Urinary bladder (tissue), 4 donors: ENCODE measurements at places on chromosomes 13 and 19.

- no peak for DNase-seq
Measured at GRCh38 chr13:77002590-77003190, 10.8 kb downstream of the CLN5 start.

GRCh38 chr13:110106726-110107125, 200.2 kb downstream of the COL4A1 start:
- no peak for DNase-seq

DNA sequence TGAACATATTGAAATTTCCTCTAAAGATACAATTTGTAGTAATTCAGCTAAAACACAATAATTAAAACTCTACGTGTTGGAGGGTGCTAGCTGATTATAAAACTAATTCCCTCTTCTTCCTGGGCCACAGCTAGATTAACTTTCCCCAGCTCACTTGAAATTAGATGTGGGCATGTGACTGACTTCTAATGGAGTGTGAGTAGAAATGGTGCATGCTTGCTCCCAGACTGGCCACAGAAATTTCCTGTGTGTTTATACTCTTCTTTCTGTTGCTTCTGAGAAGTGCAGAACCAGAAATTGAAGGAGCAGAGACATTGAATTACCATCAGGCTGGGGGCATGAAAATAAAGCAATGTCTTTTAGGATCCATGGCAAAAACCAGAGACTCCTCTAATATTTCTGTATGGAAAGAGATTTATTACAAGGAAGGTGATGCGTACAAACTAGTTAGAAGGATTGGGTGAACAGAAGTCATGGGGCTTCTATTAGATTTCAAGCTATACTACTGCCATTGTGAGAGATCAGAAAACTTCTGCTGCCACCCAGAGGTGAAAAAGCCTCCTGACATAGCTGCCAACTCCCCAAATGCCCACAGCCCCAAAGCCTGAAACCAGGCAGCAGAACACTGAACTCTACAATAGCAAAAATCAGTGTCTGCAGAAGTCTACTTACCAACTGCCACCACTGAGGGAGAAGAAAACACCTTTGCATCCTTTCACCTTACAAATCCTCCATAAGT, 379.2 kb upstream of the MIR17HG start:
- DNase-seq = peak; percentile 2

DNA sequence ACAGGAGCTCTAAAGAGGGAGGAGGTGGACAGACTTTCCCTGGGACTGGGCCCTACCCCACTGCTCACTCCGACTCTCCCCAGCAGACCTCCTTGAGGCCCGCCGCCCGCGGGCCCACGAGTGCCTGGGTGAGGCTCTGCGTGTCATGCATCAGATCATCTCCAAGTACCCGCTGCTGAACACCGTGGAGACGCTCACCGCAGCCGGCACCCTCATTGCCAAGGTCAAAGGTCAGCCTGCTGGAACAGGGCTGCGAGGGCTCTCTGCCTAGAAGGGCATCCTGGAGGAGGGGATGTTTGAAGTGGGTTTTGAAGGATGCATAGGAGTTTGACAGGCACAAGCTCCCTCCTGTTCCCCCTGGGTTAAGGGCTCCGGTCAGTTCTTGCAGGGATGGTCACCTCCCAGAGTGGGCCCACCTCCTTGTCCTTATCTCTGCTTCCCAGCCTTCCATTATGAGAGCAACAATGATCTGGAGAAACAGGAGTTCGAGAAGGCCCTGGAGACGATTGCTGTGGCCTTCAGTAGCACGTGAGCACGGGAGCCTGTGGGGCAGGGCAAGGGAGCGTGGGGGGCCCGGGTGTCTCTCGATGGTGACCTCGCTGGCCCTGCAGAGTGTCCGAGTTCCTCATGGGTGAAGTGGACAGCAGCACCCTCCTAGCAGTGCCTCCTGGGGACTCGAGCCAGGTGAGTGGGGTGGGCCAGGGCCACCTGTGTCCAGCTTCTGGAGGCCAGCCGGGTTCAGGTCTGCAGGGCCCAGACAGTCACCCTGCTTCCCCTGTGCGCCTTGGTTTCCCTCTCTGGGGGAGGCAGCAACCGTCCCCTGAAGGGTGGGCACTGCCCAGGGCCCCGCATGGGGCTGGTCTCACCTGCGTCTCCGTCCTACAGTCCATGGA, 6.3 kb downstream of the ARHGAP45 start:
- DNase-seq = no peak

- no peak for DNase-seq
Measured at GRCh38 chr19:5001615-5002014, 32.7 kb downstream of the KDM4B start.
